ENCODE measurements at places on chromosomes 3 and 15.

DNA sequence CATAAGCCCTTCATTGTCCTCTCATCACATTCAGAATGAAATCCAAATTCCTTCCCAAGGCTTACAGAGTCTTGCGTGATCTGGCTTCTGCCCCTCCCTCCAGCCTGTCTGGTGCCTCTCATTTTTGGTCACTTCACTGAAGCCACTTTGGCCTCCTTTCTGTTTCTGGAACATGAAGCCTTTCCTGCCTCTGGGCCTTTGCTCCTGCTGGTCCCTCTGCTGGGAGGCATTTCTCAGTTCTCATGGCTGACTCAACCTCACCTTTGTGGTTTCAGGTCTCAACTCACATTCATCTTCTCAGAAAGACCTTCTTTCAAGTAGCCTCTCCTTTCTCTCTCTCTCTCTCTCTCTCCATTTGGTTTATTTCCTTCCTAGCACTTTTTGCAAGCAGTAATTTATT is 43.9 kb upstream of the BHLHE40 start:
- DNase-seq: no peak

DNA sequence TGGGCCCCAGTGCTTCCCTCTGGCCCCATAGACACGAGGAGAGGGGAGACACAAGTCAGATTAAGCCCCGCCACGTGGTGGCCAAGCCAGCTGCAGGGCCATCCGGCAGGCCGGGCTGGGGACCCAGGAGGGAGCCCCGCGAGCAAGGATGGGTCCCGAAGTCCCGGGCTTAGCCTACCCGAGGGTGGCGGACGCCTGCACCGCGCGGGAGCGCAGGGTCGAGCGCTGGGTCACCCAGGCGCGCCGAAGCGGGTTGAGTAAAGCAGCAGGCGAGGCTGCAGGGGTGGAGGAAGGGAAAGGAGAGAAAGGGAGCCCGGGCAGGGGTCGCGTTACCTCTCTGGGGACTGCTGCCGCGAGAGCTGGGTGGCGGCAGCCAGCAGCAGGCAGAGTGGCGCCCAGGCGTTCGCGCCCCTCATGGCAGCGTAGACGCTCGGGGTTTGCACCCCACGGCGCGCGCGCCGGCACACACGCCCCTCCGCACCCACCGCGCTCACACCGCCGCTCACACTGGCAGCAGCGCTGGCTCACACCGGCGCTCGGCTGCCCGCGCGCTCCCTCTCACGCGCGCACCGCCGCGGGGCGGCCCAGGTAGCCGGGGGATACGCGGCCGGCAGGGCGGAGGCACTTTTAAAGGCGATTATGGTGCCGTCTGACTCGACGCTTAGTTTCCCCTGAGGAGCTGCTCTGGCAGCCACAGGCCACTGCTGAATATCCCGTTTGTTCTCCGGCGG is at the start of gene PCOLCE2:
TSS of gene PCOLCE2 (minus strand) at position 603 of the 731 bp plus-strand sequence. CDS start at position 416, 187 bp downstream.
- no peak for DNase-seq

DNA sequence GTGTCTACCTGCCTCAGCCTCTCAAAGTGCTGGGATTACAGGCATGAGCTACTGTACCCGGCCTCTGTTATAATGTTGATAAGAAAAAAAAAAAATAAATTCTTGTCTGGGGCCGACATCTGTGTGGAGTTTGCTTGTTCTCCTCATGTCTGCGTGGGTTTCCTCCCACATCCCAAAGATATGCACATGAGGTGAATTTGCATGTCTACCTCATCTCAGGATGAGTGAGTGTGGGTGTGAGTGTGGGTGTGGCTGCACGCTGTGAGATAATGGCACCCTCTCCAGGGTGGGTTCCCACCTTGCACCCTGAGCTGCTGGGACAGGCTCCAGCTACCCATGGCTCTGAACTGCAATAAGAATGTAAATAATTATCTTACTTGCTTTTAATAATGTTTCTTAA is 25.9 kb upstream of the UACA start:
- no peak for DNase-seq

DNA sequence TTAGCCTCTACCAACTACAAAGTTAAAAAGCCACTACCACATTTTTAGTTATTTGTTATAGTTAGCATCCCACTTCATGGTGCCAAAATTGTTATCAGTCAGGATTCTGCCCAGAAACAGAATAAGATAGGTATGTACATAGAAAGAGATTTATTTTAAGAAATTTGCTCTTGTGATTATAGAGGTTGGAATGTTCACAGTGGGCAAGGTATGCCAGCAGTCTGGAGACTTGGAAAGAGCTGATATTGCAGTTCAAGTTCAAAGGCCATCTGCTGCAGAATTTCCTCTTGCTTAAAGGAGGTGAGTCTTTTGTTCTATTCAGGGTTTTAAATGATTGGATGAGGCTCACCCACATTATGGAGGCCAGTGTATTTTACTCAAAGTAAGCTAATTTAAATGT is 143.8 kb upstream of the POU1F1 start:
- DNase-seq: no peak

DNA sequence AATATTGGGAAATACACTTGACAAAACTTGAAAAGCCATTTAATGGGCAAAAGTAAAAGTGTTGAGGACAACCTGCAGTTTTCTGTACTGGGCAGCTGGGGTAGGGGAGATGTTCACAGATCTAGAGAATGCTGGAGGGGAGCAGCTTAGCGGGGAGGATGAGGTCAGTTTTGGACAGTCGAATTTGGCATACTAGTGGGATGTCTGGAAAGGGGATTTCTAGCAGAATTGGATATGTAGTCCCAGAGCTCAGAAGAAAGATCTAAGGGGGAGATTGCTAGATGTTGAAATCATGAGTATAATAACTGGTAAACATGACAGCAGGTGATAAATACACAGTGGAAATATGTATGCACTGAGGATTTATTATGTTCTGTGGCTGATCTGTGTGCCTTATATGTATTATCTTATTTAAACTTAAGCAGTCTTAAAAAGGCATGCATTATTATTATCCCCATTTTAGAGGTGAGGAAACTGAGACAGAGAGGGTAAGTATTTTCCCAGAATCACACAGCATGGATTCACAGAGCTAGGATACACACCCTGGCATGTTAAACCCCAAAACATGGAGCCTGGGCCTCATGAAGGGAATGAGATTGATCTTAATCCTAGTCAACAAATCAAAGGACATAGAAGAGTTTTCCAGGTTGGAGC is 42.7 kb downstream of the TLNRD1 start:
- no peak for DNase-seq

DNA sequence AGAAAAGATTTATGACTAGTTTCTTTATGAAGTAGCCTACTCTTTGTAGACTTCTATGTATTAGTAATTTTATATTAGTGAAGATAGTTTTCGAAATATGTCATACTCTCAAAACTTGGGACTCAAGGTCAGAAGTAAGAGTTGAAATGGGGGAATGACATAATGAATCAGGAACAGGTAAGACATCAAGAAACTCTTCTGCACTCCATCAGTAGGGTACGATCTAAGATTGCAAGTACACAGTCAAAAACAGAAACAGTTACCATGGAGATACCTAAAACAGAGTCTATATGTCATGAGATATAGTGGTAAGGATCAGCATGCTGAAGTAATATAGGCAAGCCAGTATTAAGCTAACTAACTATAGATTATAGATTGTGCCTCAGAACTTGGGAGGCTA is 187.0 kb upstream of the MLF1 start:
- no peak for DNase-seq
